ENCODE measurements at places on chromosomes 5 and 9.

DNA sequence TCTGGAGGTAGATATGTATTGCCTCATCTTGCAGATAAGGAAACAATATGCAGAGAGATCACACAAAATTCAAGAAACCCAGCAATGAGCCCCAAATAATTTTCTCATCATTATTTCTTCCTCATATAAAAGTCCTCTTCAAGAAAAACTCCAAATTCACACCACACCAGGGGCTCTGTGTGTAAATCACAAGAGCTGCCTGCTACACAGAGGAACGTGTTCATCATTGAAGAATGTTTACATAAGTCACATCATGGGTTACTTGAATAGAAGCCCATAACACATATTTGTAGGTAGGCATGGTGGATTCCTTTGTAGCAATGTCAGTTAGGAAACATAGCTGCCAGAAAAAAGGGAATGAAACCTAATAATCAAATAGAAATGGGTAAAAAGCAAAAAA lies 308.1 kb upstream of the TLE4 start:
- no peak for DNase-seq

DNA sequence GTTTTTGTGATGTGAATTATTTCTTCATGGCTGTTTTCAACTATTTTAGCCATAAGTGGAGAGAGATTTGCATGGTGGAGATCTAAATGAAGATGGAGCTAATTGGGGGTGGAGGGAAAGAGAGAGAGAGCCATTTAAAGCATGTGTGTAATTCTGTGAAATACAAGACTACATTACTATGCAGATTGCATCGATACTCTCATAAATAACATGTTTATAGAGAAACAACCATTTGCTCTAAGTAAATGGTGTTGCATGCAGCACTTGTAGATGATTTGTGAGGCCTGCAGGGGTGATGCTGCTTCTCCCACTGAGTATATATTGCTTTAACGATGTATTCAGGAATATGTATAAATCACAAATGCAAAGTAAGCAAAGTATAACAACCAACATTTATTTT lies 270.2 kb upstream of the RIOK2 start:
- no peak for DNase-seq

GRCh38 chr9:35164711-35165110 lies 2.9 kb downstream of the UNC13B start:
- no peak for DNase-seq

GRCh38 chr9:110133059-110133458 lies 74.9 kb downstream of the C9orf152 start:
- no peak for DNase-seq

- DNase-seq: no peak
Observed at GRCh38 chr9:18194316-18194715, 279.6 kb upstream of the ADAMTSL1 start.

- DNase-seq: no peak
Observed at GRCh38 chr9:130343445-130343918, 77.9 kb downstream of the HMCN2 start.

DNA sequence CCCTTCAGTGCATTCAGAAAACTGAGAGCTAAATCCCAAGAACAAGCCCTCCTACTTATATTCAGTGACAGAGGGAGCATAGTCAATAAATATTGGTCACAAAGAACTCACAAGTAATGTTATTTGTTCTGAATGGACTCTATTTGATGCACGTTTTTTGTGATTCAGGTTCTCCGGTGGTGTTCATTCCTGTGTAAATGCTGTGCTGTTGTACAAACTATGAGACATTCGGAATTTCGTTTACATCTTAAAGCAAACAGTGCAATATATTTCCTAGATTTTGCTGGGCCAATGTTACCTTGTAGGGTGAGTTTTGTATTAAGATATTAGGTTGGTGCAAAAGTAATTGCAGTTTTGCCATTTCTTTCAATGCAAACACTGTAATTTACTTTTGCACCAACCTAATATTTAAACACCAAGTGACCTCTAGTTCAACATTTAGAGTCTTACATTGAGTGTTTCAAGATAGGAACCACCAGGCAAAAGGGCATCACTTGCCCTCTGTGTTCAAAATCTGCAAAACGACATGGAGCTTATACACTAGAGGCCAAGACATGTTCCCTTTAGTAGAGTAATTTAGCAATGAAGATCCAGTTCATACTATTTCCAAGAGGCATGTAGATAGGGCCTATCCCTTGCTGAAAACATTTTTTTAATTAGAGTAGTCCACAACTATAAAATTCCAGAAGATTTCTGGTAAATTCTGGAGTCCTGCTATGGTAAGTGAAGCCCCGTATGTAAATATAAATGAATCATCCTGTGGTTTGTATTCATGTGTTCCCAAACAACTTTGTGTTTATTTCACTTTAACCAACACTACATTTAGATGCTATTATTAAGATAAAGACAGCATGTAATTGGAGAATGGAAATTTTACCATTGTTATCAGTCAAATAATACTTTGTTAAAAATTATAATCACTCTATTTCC lies 444.0 kb upstream of the PTGER4 start:
- DNase-seq: no peak

DNA sequence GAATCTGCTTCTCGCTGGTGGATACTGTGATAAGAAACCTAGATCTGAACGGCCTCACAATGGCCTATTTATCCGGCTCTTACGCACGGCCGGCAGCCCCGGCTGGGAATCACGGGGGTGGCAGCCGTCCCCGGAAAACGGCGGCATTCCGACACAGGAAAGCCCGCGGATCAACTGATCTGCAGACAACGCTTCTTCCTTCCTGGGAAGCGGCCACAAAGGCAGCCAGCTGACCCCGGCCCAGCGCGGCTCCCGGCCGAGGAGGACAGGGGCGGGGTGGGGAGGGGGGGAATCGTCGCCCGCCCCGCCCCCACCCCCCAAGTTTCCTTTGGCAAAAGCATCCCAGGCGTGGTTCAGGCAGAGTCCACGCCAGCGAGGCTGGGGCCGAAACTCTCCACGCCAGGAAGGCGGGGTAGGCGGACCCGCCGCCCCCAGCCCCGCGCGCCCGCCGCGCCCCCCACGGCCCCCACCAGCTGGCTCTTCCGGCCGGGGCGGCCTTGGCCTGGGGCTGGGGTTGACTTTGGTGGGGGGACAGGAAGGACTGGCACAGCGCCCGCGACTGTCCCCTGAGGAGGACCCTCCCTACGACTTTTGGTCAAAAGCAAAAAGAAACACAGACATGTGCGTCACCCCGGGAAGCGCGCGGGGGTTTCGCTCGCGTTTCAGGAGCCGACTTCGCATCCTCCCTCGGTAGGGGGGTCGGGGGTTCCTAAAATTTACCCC lies 247.7 kb upstream of the ANKRD55 start:
- peak; percentile 71 for DNase-seq

- no peak for DNase-seq
Observed at GRCh38 chr9:20659474-20659967, 24.5 kb upstream of the FOCAD start.

GRCh38 chr5:100904259-100904861 lies 1.3 kb upstream of the ST8SIA4 start:
- DNase-seq: no peak

DNA sequence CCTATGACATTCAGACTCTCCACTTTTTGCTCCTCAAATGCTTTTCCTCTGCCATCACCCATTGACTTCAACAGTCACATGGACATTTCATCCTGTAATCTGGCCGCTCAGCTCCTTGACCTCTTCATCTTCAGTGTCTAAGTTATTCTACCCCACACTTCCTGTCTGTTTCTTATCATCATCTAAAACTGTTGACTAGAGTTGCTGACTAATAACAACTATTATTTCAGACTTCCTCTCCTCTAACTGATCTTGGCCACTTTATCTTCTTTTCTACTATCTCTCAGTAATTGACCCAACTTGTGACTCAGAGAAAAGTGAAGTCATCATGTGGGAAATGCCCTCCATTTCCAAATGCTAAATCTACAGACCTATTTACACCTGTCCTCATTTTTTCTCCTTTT lies 254.7 kb upstream of the TRPC7 start:
- no peak for DNase-seq

DNA sequence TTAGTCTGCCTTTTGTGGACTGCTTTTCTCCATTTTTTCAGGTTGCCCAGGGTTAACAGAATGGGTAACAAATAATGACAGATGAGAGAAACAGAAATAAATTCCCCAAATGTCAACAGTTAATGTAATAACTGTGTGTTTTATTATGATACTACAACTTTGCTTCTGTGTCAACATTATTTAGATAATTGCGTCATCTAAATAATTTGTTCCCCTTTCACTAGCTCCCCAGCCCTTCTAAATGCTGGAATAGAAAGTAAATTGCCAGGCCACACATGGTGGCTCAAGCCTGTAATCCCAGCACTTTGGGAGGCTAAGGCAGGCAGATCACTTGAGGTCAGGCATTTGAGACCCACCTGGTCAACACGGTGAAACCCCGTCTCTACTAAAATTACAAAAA lies 53.5 kb downstream of the RNF38 start:
- no peak for DNase-seq

DNA sequence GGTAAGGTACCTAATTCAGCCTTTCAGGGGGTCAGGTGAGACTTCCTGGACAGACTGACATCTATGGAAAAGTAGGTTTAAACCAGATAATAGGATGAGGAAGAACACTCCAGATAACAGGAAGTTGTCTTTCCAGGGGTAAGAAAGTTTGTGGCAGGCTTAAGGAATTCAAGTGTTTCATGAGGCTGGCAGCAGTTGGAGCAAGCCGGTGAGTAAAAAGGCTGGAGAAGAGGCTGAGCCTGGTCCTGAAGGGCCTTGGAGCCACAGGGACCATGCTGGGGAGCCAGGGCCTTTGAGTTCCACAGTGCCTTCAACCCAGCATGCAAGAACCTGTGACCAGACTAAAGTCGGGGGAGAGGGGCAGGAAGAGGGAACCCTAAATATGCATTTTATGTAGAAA lies 353.4 kb downstream of the SPOCK1 start:
- no peak for DNase-seq

- DNase-seq: no peak
Observed at GRCh38 chr5:149456597-149457392, 77.7 kb upstream of the IL17B start.

- DNase-seq: no peak
Observed at GRCh38 chr5:86971034-86971571, 296.6 kb upstream of the RASA1 start.

DNA sequence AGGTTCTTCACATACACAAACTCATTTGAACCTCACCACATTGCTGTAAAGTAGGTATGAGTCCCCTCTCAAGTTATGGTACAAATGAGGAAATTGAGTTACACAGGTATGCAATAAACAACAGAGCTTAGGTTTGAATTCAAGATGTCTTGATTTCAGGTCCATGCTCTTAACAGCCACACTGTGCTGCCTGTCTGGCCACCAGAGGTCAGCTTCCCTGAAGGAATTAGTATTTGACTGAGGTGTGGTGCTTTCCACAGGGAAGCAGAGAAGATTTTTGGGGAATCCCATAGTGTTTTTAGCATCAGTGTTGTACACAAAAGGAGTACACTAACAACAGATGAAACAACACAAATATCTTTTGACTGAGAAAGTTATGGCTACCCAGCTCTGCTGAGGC lies 94.4 kb upstream of the ITGA1 start:
- DNase-seq: peak; percentile 23

DNA sequence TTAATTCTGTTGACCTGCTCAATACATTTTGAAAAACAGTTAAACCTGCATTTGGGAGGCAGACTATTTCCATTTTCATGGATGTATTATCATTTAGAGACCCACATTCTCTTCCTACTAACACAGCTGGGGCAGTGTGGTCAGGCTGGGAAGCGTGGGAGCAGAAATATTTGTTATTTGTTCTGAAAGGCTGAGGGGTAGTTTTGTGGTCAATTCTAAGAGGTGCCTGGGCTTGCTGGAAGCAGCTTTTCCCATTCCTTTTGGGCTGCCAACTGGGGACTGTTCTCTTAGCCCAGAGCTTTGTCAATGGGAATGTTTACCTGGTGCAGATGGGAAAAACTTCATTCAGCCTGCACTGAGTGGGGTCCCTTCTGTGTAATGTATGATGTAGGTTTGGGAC lies 171.4 kb upstream of the DAP start:
- no peak for DNase-seq

GRCh38 chr5:68046445-68046844 lies 169.1 kb upstream of the PIK3R1 start:
- no peak for DNase-seq

DNA sequence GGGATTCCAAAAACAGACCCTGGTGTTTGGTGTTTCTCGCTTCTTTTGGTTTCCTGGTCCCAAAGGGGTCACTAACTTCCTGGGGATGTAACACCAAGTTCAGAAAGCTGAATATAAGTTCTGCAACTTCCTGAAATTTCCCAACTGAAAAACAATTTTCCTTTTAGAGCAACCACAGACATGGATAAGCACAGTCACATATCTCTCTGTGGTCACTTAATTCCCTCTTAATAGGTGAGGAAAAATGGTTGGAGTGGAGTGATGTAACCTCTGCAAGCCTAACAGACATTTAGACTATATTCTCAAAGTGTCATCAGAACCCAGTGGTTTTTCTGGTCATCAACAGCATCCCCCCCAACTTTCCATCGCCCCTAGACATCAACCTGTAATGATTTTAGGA lies 135.3 kb downstream of the PRELID2 start:
- no peak for DNase-seq

DNA sequence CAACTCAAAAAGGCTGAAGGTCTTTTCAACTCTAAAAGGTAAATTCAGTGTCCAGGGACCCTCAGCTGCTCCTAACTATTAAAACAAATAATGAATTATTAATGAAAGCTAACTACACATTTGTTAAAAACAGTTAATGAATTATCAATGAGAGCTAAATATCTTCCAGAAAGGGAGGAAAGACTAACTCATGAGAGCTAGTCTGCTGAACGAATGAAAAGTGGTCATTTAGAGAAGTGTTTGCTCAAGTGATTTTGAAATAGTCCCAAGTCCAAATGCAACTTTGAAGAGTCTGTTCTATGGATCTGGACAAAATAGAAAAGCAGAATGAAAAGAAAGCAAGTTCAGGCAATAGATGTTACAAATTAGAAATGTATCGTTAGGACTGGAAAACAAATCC lies 133.9 kb upstream of the SPEF2 start:
- DNase-seq: no peak

Data from left ventricle myocardium inferior (tissue), 1 donor.